ENCODE measurements at places on chromosomes 3 and 15. TPM values are rescaled to one million over a fixed set of nuclear protein-coding genes. Genes with fewer than 3 reads are reported as not detected.

The MORC1 gene
- total RNA-seq = not detected

The FOXB1 gene
- not detected for total RNA-seq

The GAP43 gene
- total RNA-seq = not detected

- DNase-seq = no peak
Measured at GRCh38 chr15:68620721-68621527, 42.1 kb downstream of the CORO2B start.

The CCR5 gene
- total RNA-seq = not detected

DNA sequence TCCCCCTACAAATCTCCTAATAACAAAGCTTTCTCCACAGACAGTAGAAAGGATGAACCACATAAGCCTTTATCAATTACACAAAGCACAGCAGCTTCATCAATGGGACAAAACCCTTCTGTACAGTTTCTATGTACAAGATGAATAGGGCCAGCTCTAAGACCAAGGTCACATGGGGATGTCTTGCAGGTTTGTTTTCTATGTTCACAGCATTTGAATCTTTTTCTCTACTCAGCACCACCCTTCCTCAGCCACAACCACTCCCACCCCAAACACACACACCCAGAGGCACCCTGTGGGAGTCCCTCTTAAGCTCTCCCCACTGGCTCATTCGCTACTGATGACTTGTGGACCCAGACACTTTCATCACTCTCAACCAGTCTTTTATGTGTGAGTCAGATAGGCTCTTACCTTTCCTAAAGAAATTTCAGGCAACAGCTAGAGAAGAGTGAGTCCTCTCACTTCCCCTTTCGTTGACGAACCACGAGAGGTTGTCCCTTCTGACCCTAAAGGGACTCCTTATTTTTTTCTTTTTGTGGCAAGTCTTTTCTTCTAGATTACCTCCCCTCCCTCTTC lies 57.9 kb downstream of the ARHGAP31 start:
- DNase-seq = no peak

The ASB14 gene
- not detected for total RNA-seq

DNA sequence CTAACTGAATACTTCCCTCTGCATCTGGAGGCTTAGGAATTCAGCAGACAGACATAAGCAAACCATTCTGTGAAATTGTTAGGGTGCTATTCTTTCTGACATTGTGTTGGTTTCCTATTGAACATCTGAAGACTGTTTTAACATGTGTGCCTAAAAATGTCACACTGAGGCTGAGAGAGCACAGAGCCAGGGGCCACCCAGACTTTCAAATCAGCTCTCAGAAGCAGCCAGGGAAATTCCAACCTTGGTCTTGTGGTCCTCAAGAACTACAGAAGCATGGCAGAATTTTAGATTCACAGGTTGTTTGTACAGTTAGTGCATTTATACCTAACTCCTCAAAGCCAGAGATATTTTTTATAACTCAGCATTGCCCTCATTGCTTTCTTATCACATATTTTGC lies 929.2 kb upstream of the CFAP20DC start:
- DNase-seq = no peak

The ANP32A gene
- 206 TPM for total RNA-seq

DNA sequence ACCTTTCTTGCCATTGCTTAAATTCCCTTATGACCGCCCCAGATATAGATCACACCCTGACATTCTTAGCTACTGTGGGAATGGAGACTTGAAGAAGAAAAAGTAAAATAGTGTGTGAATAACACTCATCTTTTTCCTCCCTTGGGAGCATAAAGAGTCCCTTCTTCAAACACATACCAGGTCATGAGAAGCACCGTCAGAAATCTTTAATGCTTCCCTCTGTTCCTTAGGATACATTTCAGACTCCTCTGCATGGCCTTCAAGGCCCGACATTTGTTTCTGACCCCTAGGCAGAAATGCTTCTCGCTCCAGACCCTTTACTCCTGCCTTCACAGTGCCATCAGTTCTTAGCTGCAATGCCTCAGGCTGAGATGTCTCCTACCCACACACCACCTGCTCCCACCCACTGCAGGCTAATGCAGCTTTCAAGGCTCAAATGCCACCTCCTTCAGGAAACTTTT lies 143.8 kb upstream of the IL12A start:
- no peak for DNase-seq

All from HepG2 (cell line).